ENCODE measurements at places on chromosomes 6 and 20.

GRCh38 chr6:112149236-112149635 lies 61.8 kb downstream of the FAM229B start:
- DNase-seq, result no peak

DNA sequence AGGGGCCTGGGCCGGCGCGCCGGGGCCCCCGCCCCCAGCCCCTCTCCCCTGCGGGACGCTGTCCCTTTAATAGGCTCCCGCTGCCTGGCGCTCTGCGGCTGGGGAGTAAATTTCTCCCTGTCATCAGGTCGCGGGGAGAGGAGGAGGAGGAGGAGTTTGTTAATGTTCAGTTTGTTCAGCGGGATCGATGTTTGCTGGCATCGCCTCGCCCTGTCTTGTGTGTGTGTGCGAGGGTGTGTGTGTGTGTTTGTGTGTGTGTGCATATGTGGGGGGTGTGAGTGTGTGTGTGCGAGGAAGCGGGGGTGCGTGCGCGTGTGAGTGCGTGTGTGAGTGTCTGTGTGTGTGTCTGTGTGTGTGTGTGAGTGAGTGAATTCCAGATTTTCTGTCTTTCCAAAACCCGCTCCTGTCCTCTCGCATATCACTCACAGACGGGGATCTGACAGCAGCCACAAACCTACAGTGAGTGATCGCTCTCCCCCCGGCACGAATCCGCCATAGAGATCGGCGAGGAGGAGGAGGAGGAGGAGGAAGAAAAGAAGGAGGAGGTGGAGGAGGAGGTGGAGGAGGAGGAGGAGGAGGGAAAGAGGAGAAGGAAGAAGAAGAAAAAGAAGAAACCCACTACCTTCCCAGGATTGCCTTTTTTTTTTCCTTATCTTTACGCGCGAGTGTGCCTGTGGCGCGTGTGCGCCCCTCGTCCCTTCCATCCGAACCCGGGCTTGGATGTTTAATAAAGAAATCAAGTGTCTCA lies at the start of gene TSHZ2:
Gene TSHZ2 (plus strand): TSS at position 169 of the 748 bp plus-strand sequence. CDS start 936 bp downstream, outside the sequence.
- peak; percentile 61 for DNase-seq

DNA sequence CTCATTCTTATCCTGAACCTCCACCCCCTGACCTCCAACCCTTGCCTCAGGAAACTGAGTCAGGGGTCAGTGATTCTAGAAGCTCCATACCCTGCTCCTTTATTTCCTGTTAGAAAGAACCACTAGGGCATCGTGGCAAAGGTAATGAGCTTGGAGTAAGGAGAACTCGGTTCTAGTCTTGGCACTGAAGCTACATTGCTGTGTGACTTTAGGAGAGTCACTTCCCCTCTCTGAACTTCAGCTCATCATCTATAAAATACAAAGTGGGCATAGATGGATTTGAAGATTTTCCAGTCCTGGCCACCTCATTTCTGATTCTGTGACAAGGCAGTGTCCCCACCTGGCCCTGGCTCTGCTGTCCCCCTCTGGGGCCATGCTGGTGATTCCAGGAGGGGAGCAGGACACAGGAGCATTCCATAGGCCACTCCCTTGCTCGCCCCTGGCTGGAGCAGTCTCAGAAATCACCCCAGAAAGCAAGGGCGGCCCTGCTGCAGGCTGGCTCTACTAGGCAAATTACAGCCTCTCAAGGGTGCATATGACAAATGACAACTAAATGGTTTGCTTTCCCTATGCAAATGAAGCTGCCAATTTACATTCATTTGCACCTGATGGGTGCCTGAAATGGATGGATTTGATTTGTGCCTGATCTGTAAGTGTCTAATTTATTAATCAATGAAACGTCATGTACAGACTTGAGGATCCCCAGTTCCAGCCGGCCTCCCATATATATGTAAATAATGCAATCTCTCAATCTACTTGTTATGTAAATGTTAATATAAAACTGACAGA lies 62.2 kb downstream of the LRFN2 start:
- no peak for DNase-seq

DNA sequence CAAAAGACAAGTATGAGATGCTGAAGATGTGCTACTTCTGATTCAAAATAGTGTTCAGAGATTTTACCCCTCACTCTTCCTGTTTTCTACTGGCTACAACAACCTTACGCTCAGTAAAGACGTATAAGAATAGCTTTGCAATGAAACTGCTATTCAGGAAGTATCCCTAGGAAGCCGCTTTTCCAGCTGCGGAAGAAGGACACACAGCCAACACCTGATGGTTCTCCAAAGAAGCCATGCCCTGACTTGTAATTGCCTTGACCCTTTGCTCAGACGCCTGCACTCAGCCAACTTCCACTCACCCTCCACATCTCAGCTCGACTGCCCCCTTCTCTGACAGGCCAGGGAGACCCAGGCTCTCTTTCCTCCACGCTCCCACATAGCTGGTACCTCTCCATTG lies 111.6 kb downstream of the DTNBP1 start:
- DNase-seq, result no peak

- peak; percentile 20 for DNase-seq
Measured at GRCh38 chr6:149095842-149096241, 221.7 kb upstream of the TAB2 start.

GRCh38 chr20:32965581-32966373 lies 38.5 kb downstream of the SUN5 start:
- DNase-seq, result peak; percentile 50

DNA sequence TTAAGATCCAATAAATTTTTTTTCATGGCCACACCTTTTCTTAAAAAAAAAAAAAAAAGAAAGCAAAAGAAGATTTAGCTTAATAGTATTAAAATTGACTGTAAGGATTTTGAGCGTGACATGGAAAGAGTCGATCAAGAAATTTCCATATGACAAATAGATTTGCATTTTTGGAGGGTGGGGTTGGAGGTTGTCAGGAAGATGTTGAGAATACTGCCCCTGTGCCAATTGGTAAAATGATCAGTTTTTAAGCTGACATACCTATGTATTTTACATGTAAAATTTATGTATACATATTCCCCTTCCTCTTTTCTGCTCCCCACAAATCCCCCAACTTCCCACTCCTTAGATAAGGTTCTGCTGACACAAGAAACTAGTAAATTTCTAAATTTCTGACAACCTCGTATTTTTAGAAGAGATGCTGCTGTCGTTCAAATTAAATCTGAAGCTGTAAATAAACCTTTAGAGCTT lies 520.9 kb downstream of the CD83 start:
- no peak for DNase-seq

Data from CD4-positive, alpha-beta T cell treated with Interleukin-12 subunit alpha and Interleukin-12 subunit beta, for 1 hour (primary cell).